NCI-H1417 treated with DMSO at 0.1 percent for 48 hours (cell line): ENCODE measurements at places on chromosomes 4 and X.
A peak's percentile ranks its signal among the peaks of the same experiment; 100 is the strongest.

DNA sequence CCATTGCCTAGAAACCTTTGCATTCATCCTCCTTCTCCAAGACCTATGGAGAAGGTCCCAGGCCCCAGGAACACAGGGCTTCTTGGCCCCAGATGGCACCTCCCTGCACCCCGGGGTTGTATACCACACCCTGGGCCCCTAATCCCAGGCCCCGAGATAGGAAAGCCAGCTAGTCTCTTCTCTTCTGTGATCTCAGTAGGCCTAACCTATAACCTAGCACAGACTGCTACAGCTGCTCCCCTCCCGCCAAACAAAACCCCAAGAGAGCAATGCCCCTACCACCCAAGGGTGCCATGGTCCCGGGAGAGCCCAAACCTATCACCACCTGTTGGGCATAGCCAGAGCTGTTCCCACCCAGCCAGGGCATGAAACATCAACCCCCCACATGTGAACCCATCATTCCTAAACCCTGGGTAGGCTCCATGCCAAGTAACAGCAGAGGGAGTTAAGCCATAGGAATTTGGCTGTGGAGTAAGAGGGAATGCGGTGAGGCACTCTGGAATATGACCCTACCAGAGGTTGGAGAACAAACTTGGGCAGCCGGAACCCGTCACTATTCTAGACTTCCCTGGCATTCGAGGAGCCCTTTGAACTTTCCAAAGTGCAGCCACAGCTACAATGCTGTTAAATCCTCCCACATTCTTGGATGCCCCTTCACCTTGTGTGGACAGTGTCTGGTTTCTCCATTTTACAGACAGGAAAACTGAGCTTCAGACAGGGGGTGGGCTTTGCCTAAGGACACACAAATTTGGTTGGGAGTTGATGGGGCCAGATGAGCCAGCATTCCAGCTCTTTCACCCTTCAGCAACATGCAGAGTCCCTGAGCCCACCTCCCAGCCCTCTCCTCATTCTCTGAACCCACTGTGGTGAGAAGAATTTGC lies 10.9 kb upstream of the SASH3 start:
- DNase-seq, result no peak

GRCh38 chr4:154344686-154345085 lies 146.9 kb downstream of the DCHS2 start:
- DNase-seq, result no peak

- DNase-seq, result no peak
These were observed 34.1 kb downstream of the ART3 start for GRCh38 chr4:76108467-76109181.

GRCh38 chrX:148815218-148815961 lies 315.0 kb downstream of the AFF2 start:
- no peak for DNase-seq

DNA sequence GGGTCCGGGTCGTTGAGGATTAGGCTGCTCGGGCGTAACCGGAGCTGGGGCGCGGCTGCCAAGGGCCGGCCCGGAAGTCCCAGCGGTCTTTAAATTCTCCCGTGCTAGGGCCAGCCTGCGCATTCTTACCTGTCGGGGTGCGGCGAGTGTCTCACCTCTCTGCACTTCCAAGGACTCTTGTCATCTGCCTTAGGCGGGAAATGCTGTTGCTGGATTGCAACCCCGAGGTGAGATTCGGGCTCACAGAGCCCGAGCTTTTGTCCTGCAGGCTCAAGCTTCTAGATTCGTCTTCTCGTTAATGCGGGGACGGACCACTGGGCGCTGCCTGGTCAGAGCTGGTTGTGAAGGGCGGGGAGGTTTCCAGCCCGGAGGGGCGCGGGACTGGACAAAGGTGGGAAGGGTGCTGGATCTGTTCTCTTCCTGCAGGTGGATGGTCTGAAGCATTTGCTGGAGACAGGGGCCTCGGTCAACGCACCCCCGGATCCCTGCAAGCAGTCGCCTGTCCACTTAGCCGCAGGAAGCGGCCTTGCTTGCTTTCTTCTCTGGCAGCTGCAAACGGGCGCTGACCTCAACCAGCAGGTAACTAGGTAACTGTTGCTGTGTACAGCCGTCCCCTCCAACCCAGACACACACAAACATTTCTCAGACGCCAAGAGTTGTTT lies at the start of gene ANKRD37:
Gene ANKRD37, plus strand, starts transcription at position 118 of the 662 bp plus-strand sequence. Its CDS starts 83 bp downstream, at position 201.
- peak; percentile 23 for DNase-seq

DNA sequence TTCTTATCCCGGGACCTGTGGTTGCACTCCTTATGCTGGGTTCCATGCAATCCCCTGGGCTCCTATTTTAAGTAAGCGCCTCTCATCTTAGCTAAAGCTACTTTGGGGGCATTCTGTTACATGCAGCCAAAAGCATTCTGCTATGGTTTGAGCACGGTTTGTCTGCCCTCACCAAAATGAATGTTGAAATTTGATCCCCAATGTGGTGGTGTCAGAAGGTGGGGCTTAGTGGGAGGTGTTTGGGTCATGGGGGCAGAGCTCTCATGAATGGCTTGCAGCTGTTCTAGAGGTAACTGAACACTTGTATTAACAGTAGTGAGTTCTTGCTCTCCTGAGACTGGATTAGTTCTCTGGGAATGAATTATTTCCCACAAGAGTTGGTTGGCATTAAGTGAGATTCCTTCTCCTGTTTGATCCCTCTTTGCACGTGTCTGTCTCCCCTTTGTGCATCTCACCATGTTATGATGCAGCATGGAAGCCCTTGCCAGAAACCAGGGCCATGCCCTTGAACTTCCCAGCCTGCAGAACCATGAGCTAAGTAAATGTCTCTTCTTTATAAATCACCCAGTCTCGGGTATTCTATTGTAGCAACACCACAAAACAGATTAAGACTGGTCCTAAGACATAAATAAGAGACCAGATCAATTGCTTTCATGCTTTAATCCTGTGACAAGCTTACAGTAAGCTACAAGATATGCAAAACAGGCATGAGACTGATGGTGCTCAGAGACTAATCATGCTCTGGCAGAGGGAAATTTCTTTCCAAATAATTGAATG lies 141.8 kb downstream of the TSPAN5 start:
- no peak for DNase-seq

- DNase-seq, result no peak
These were observed 83.1 kb downstream of the PRDM5 start for GRCh38 chr4:120839334-120839973.

GRCh38 chrX:118847676-118848075 lies 24.1 kb downstream of the ZCCHC12 start:
- DNase-seq, result peak; percentile 48

DNA sequence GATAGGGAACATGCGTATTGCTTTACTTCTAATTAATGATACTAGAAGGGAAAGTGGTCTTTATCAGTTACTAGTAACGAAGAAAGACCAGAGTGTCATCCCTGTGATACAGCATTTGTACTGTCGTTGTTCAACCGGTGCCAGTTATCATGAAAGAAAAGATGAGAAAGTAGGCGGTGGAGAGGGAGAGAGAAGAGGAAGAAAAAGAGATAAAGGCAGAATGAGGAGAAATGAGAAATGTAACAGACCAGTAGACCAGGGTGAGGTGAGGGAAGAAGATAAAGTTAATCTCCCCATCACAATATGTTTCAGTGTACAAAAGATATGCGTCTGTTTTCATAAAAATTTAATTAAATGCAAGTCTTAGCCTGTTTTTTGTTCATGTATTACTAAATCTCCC lies 135.2 kb upstream of the HPGD start:
- DNase-seq, result no peak

- no peak for DNase-seq
These were observed at the start of gene PLS3 for GRCh38 chrX:115560978-115561604. Gene PLS3, plus strand, starts transcription at chrX:115561174. Its CDS starts 49,077 bp downstream, at chrX:115610251.

GRCh38 chrX:45912316-45912715 lies 632.9 kb downstream of the ZNF674 start:
- no peak for DNase-seq

GRCh38 chr4:70737006-70737405 lies 15.2 kb downstream of the RUFY3 start:
- no peak for DNase-seq

GRCh38 chr4:18111081-18111480 lies 89.5 kb upstream of the LCORL start:
- no peak for DNase-seq

DNA sequence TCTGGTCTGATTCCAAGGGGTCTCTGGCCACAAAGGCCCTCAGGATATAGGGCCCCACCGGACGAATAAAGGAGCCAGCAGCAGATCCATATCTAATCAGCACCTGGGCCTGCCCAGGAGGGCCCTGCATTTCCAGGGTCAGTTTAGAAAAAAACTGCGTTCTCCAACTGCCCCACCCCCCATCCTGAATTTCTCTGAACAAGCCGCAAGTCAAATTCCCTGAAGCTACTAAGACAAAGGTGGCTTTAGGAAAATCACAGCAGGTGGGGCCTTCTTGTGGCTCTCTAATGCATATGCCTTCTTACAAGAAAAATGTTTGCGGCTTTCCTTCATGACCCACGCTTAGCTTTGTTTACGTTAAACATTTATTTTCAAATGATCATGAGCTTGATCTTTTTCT lies 76.6 kb downstream of the MBNL3 start:
- no peak for DNase-seq

GRCh38 chrX:39814391-39814790 lies 283.4 kb downstream of the BCOR start:
- no peak for DNase-seq

GRCh38 chr4:37305984-37306383 lies 61.4 kb downstream of the NWD2 start:
- DNase-seq, result no peak

- DNase-seq, result no peak
These were observed 237.5 kb downstream of the BCOR start for GRCh38 chrX:39859991-39860861.

GRCh38 chrX:24002792-24003191 lies 24.2 kb downstream of the KLHL15 start:
- DNase-seq, result no peak

DNA sequence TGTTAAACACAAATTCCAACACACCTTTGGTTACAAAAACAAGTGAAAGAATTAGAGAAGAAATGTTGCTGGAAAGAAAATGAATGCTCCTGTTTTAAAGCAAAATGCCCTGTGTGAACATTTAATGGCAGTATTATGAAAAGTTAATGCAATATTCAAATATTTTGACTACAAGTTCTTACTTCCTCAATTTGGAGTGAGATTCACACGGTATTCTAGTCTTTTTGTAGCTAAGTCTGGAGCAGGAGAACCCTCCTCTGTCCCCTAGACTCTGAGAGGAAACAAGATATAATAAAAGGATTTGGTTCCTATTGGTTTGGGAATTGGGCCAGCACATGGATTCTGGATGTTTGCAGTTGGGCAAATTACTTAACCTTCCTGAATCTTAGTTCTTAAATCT lies 12.7 kb downstream of the MAD2L1 start:
- no peak for DNase-seq

DNA sequence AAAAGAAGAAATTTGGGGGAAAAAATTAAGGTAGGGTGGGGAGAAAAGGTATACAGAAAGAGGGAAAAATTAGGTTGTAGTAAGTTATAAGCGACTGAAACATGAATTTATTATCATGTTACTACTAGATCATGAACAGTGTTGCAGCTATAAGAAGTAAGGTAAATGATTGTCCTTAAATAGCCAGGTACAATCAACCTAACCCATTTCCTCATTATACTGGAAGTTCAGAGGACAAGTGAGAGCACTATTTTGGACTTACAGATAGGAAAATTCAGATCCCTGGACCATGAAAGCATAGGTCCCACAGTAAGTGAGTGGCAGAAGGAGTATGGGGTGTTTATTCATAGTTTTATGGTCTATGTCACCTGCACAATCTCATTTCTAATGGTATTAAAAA lies 23.5 kb downstream of the PIR start:
- no peak for DNase-seq

DNA sequence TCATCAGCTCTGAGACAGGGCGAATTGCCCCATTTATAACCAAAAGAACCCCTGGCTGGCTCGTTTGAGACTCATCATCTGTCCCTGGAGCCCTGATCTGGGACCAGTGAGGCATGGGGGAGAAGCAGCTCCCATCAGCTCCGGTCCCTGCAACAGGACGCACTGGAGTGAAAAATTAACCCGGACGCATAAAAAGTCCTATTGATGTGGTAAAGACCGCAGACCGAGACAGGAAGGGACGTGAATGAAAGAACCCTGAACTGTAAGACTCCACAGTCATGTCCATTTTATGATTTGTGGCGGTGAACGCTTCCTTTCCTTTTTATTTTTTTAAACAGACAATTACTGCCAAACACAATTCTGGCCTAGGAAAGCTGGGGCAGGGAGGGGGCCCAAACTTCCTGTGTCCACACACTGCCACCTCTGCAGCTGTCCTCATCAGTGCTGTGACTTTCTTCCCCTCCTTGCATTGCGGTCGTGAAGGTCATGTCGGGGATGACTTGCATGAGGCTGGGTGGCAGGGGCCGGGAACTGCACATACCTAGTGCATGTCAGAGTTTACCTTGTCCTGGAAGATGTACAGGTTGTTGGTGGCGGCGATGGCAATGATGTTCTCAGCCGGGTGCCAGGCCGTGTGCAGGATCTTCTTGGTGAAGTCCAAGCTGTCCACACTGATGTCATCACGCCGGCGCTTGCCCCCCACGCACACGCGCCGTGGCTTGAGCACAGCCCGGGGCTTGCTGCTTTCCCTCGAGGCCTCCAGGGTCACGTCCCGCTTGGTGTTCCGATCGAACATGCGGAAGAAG lies 53.3 kb downstream of the WFS1 start:
- DNase-seq, result no peak

GRCh38 chr4:140703463-140703862 lies 52.7 kb downstream of the TBC1D9 start:
- DNase-seq, result no peak

GRCh38 chr4:67638136-67638535 lies 62.8 kb downstream of the UBA6 start:
- DNase-seq, result no peak

- no peak for DNase-seq
These were observed 2.9 kb downstream of the NOCT start for GRCh38 chr4:139018501-139018900.

DNA sequence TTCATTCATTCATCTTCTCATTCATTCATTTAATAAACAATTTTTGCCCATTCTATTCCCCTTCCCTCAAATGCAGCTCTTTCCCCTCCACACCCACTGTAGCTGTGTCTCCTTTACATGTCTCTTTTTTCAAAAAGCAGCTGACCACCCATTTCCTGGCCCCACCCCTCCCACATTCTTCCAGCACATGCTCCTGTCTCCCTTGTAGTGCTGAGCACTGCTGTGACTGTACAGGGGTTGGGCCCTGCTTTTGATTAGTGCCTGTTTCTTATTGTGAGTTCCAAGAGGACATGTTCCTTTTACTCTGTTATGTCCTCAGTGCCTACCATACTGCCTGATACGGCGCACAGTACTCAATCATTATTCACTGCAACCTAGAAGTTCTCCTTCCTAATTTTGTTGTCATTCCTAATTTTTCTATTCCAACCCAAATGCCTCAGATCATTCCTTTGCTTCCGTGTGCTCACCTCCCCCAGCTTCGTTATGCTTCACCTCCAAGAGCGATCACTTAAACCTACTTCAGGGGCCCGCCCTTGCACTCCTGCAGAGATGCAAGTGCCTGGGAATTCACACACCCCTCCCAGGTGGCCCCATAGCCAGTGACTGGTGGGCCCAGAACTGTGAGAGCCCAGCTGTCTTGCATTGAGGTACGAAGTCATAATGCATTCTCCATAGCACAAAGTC lies 152.2 kb downstream of the STK32B start:
- DNase-seq, result no peak
